ENCODE measurements at places on chromosomes 6 and 20.

GRCh38 chr6:114648847-114649246 lies 306.0 kb upstream of the HS3ST5 start:
- no peak for DNase-seq

- DNase-seq: no peak
Measured at GRCh38 chr20:60058879-60059278, 100.7 kb downstream of the CDH26 start.

DNA sequence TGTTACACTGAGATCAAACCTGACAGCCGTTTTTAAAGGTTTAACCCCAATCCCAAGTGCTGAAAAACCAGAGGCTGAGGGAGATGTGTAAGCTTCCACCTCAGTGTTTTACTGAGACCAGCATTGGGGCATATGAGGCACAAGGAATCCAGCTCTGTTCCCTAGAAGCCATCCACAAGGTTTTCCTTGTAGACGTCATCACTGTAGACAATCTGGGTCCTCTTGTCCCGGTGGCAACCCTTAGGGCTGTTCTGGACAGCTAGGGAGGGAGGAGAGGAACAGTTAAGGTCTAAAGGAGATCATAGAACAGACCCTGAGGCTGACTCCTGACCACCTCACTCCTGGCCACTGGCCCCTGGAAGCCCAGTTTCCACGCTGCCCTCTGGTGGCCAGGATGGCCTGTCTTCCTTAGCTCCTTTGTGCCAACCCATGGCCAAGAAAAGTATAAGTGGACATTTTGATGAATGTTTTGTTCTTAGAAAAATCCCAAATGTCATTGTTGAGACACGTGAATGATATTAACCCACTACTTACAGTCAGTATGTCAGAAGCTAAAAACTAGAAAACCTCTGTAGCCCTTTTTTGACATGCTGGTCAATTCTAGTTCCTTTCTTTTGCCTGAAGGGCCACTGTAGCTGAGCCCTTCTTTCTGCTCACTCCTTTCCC lies 6.4 kb downstream of the CFB start:
- DNase-seq: no peak

DNA sequence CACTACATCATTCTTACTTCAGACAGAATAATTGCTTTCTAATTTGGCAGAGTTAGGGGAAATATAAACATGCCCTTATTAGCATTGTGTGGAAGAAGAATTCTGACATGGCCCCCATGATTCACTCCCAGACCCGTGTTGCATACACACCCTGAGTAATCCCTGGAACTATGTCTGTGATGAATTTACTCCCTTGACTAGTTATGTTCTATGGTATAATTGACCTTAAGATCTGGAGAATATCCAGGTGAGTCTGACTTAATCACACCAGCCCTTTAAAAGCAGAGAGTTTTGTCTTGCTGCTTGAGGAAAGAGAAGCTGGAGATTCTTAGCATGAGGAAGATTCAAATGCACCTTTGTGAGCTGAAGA lies 262.9 kb downstream of the SOX4 start:
- no peak for DNase-seq

GRCh38 chr20:64102647-64103354 lies 4.6 kb downstream of the NPBWR2 start:
- no peak for DNase-seq

GRCh38 chr6:54291738-54292137 lies 16.5 kb upstream of the TINAG start:
- no peak for DNase-seq

GRCh38 chr6:134340179-134340975 lies 22.5 kb upstream of the SGK1 start:
- DNase-seq: no peak

- no peak for DNase-seq
Measured at GRCh38 chr6:106927531-106928398, 46.8 kb downstream of the CD24 start.

DNA sequence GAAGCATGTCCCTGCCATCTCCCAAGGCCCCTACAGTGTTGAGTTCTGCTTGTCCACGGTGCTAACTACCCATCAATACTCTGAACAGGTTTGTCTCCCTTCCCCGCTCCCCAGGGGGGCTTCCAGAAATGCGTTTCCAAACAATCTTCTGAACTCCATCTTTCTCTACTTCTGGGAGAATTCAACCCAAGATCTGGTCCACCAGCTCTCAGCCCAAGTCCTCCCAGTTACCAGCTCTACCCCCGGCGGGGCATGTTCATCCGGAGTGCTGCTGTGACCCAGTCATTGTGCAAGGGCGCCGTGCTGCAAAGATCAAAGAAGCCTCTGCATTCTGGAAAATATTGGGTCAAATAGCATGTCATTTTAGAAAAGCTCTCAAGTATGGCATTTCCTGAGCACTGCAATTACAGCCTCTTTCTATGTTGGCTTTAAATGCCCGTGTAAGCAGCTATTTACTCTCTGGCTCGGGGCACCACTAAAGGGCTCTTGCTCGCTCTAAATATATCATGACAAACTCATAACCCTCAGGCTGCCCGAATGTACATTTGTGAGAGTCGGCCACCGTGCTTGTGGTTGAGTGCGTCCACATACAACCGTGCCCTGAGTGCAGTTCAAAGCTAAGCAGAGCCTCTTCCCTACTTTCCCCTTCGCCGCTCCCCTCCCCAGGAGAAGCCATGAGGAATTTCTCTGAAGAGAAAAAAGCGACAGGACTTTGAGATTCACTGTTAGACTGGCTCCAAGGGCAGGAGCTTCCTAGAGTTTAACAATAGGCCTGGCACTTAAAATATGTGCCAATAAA lies 71.6 kb downstream of the BANF2 start:
- DNase-seq: no peak

DNA sequence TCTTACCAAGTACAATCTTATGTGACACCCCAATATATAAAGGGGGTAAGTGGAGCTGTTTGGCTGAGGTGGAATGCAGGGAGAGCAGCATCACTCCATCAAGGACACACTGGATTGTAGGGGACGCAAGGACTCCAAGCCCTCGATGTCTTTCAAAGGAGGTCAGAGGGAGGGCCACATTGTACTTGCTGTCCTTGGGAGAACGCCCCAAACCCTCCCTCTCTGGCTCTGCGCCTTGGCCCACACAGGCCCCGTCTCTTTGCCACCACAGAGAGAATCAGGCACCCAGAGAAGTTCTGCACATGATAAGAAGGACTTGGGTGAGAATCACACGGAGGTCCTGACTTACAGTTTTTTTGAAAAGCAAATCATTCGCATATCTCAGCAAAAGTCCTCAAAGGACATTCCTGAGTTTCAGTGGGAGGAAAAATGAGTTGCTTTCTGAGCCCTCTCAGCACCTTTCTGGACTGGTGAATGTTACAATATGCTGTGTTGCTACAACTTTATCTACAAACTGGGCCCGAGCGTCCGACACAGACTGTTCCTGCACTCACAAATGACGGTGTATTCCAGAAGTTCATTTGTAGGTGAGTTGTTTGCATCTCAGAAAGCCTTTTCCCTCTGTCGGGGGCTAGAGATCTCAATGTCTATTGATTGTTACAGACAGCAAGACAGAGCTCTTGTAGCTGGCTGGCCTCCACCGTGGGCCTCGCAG lies 92.5 kb upstream of the AKAP12 start:
- DNase-seq: no peak

GRCh38 chr6:152220786-152221185 lies 413.3 kb downstream of the ESR1 start:
- DNase-seq: no peak

GRCh38 chr6:11459079-11459610 lies 78.4 kb upstream of the TMEM170B start:
- DNase-seq: no peak

DNA sequence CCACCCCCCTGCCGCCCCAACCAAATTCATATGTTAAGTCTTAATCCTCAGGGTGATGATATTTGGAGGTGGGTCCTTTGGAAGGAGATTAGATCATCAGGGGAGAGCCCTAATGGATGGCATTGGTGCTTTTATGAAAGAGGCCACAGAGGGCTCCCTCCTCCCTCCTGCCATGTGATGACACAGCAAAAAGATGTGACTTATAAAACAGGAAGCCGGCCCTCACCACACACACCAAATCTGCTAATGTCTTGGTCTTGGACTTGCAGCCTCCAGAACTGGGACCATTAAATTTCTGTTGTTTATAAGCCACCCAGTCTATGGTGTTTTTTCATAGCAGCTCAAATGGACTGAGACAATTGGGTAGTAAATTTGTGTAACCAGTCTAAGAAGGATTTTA lies 176.3 kb downstream of the ADGRG6 start:
- DNase-seq: no peak

DNA sequence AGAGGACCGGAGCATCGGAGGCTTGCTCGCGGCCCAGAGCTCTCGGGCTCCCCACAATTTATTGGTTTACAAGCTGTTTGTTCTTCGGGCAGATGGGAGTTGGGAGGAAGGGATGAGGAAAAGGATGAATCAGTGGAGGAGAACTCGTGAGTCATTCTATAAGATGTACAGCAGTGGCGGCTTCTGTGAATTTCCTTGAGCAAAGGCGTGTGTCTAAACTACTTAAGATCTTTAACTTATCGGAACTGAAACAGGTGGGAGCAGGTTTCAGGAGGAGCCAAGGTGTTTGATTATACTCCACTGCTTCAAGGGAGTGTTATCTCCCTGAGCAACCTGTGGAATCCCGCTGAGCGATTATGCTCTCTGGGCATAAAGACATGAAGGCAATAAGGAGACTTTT lies 50.5 kb upstream of the IBTK start:
- DNase-seq: no peak

DNA sequence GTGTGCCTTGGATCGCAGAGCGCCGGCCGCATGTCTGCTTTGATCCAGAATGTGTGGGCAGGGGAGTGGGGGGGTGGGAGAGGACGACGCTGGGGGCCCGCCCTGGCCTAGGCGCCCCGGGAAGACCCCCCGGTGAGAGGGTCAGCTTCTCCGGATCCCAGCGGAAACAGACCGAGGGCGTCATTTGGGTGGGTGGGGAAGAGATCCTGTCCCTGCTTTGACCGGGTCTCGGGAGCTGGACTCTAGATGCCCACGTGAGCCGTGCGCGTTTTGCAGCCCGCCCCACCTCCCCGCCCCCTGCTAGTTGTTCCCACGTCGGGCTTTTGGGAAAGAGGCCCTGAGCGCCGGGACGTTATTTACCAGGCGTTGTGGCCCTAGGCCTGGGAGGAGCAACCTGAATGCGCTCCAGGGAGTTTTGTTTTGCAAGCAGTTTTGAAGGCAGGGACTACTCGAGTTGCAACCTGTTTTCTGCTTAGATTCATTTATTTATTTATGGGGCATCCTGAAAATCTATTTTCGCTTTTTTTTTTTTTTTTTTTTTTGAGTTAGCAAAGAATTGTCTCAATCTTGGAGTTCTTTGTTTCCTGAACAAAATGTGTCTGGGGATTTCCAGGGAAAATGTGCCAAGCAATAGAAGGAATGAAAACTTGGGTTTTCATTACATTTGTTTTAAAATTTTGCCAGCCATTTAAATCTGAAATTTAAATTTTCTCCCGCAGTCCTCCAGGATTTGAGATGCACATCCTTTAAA lies 1.6 kb downstream of the DSP start:
- no peak for DNase-seq

- DNase-seq: no peak
Measured at GRCh38 chr20:2602746-2603145, 49.7 kb upstream of the NOP56 start.

GRCh38 chr20:49794336-49795134 lies 18.1 kb upstream of the SLC9A8 start:
- no peak for DNase-seq

GRCh38 chr20:32807706-32808105 lies 12.0 kb upstream of the MAPRE1 start:
- no peak for DNase-seq

DNA sequence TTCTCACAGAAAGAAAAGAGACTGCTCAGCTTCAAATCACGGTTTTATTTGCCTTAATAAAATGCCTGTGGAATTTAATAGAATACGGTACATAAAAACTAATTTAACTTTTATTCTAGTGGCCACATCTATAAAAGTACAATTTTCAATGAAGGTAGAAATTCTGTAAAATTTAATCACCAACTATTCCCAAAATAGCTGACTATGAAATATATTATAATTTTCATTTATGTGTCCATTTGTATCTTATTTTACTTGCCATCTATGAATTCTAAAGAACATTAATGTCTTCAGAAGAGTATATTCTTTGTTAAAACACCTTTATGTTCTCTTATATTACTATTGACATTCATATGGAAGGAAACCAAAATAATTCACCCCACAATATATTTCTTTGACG lies 192.6 kb downstream of the BTBD3 start:
- DNase-seq: no peak

GRCh38 chr6:106612671-106613416 lies 16.5 kb downstream of the RTN4IP1 start:
- no peak for DNase-seq

GRCh38 chr20:35776513-35777101 lies 4.8 kb downstream of the PHF20 start:
- DNase-seq: no peak

DNA sequence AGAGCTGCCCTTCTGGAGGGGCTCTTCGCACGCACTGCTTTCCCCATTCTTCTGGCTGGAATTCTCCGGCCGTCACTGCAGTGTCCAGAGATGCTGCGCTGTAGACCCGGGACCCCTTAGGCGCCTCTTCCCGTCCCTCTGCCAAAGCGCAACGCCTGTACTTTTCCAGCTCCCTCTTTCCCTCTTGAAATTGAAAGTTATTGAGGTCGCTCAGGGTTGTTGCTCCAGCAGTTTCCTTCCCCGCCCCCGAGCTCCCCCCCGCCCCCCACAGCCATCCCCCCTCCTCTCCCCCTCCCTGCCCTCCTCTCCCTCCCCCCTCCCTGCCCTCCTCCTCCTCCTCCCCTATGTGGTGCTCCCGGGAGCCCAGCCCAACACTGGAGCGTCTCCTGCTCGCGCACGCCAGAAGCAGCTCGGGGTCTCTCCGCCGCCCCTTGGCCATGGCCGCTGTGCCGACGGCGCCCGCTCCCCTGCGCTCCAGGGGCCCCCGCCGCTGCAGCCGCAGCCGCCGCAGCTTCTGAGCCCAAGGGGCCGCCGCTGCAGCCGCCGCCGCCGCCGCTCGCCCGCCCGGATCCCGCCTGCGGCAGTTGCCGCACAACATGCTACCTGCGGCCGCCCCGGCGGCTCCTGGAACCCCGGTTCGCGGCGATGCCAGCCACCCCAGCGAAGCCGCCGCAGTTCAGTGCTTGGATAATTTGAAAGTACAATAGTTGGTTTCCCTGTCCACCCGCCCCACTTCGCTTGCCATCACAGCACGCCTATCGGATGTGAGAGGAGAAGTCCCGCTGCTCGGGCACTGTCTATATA lies at the start of gene RSPO3:
Gene RSPO3, plus strand, starts transcription at position 374 of the 804 bp plus-strand sequence. CDS start 522 bp downstream, outside the sequence.
- DNase-seq: no peak

DNA sequence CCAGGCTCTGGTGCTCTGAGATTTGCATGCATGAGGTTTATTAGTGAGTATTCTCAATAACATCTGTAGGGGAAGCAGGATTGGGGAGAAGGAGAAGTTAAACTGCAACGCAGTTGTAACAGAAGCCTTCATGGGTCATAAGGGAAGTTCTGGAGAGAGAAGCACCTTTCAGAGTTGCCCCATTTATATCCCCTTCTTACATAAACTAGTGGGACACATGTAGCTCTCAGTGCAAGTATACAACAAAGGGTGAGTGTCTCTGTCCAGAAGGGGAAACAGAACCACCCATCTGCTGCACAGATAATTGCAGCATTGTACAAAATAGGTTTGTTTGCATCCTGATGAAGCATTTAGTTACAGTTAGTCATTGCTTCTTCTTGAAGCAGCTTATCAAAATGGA lies 4.3 kb upstream of the ADGB start:
- DNase-seq: no peak

Measured in NCI-H2081 treated with DMSO at 0.1 percent for 48 hours (cell line).